Right renal pelvis (tissue), 4 donors: ENCODE measurements at places on chromosomes 16 and 17.

- DNase-seq = no peak
Measured at GRCh38 chr17:41864498-41864835, 756 bp downstream of the KLHL11 start.

DNA sequence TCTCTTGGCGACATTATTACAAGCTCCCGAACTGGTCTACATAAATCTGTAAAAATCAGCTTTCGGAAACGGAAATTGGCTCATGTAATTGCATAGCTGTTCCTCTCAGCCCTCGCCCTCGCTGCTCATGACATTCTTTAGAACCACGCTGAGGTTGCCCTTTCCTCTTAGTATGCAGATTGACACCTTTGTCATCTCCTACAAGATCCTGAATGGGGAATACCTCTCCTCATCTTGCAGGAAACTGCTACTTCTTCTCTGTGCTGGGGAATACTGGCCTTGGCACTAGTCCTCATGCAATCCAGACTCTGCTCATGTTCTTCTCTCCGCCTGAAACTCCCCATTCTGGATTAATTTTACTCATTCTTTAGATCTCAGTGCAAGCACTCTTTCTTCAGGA, 22.2 kb upstream of the CDH8 start:
- DNase-seq = no peak

DNA sequence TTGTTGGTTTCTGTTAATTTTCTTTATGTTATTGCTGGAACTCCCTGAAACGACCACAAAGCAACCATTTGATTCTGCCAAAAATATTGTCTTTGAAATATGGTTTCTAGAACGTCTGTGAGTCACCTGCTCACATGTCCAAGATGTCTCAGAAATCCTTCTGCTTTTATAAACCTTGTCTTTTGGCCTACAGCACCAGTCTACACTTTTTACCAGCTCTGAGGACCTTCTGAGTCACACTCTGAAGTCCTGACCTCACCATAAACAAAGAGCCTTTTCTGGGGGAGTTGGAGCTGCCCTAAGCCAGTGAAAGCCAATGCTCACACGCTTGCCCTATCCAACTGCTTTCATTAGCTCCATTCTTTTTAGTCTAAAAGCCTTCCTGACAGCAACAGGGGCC, 55.5 kb downstream of the GRIN2A start:
- DNase-seq = no peak

GRCh38 chr17:69466451-69466850, 52.0 kb downstream of the MAP2K6 start:
- DNase-seq = no peak
